H9 (cell line): ENCODE measurements at places on chromosomes 12 and 14. TPM values are rescaled to one million over a fixed set of nuclear protein-coding genes. Genes with fewer than 3 reads are reported as not detected.

- DNase-seq = no peak
These were observed 126.1 kb downstream of the PELI2 start for GRCh38 chr14:56244138-56244789.

GRCh38 chr12:122003651-122004611, 17.8 kb upstream of the BCL7A start:
- no peak for DNase-seq

DNA sequence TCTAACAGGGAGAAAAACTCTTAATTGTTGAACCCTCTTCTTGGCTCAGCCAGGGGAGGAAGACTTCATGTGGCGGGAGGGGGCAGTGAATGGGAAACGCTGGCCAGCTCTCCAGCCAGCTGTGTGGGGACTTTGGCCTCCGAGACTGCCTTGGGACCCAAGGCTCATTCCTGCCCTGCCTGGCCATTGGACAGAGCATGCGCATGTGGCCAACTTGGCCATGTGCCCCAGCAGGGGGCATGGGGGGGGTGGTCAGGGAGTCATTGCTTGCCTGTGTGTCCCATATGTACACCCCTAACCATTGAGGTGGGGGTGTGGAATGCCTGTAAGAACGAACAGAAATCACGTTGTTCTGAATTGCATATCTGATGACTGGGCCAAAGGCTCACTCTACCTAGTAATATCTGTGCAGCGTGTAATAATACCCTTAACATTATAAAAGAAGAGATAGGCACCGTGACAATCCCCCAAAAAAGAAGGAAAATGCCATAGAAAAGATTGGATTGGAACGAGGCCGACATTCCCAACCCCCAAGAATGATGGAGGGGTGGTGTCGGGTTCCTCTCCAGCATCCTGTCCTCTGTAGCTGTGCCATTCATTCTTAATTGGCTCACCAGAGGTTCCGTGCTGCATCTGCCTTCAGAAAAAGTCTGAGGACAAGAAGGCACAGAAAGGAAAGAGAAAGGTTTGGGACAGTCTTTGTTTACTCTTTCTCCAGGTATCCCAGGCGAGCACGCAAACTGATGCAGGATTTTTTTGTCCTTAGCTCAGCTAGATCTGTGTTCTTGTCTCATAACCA, 3.5 kb upstream of the FAR2 start:
- peak; percentile 63 for DNase-seq

AICDA gene
- total RNA-seq = 0.22 TPM in 1 of 2 replicates, not detected in the other

- no peak for DNase-seq
These were observed 942 bp downstream of the ATF7IP start for GRCh38 chr12:14366209-14367039.

COCH gene
- total RNA-seq = 25.8 and 26.0 TPM in 2 replicates

DNA sequence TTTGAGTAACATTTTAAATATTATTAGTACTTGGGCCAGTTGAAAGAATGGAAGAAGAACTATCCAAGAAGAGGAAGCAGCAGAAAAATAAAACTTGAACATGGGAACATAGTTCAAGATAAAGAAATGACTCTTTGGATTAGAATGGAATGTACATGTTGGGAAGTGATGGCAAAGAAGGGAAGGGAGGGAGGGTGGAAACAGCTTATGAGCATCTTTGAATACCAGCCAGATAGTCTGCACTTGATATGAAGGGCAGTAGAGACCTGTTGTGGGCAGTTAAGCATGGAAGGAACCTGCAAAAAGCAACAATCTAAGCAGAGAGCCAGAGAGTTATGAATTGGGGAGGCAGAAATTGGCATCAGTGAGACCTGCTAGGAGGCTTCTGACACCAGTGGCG, 10.0 kb upstream of the IL22 start:
- DNase-seq = no peak

GRCh38 chr14:91509083-91509877, 830 bp downstream of the PPP4R3A start:
- DNase-seq = peak; percentile 37

LRRIQ1 gene
- 0.39 and 0.86 TPM in 2 replicates for total RNA-seq

GRCh38 chr12:110732572-110732971, 10.1 kb downstream of the PPP1CC start:
- no peak for DNase-seq

GRCh38 chr14:22837114-22837749, 847 bp downstream of the MMP14 start:
- DNase-seq = no peak

DNA sequence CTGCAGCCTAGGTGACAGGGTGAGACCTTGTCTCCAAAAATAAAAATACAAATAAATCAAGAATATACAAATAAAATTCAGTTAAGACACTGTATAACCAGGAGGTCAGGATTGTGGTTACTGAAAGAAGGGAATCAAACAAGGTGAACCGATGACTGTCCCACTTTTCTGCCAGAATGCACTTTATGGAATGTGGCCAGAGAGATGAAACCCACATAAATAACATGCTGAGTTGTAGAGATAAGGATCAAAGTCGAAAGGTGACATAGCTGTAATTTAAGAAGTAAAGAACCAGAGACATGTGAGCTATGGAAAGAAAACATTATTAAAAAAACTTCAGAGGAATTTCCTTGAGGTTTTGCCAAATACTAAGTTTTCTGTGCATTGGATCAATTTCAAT, 1098.2 kb upstream of the USP15 start:
- DNase-seq = no peak

- DNase-seq = no peak
These were observed 7.0 kb downstream of the PPP1R12A start for GRCh38 chr12:79927772-79928474.

GRCh38 chr12:99454539-99455172, 192.9 kb upstream of the GARIN6 start:
- no peak for DNase-seq

GRCh38 chr12:29241821-29242591, 92.9 kb downstream of the FAR2 start:
- no peak for DNase-seq

GRCh38 chr14:43483415-43483814, 1023.7 kb downstream of the FSCB start:
- DNase-seq = no peak

PARPBP gene
- total RNA-seq = 29.0 and 32.1 TPM in 2 replicates

MYBPC1 gene
- not detected in 2 replicates for total RNA-seq

DNA sequence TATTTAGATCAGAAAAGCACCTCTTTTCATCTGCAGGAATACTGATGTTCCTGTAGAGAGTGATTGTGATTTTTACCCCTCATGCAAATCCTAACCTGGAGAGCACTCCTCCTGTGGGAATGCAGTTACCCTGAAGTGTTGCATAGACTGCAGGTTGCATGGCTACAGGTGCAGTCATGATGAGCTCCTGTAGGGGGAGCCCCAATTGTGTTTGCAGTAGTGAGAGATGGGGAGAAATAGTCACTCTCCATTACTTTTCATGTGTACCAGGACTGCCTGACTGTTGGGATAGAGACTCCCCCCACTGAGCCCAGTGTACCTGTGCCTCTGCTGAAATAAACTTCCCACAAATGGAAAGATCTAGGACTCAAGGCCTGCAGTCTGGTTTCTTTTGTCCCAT, 1086.5 kb downstream of the SLC6A15 start:
- peak; percentile 84 for DNase-seq

- DNase-seq = peak; percentile 54
These were observed 1.3 kb downstream of the CLEC9A start for GRCh38 chr12:10031771-10032175.

KCNA5 gene
- total RNA-seq = 0.09 and 0.22 TPM in 2 replicates

- no peak for DNase-seq
These were observed 31.3 kb upstream of the KCNA5 start for GRCh38 chr12:5012337-5012736.

CMA1 gene
- not detected in 2 replicates for total RNA-seq

CNTN1 gene
- total RNA-seq = 5.4 and 6.5 TPM in 2 replicates

RBM19 gene
- total RNA-seq = 32.2 and 33.1 TPM in 2 replicates

DNA sequence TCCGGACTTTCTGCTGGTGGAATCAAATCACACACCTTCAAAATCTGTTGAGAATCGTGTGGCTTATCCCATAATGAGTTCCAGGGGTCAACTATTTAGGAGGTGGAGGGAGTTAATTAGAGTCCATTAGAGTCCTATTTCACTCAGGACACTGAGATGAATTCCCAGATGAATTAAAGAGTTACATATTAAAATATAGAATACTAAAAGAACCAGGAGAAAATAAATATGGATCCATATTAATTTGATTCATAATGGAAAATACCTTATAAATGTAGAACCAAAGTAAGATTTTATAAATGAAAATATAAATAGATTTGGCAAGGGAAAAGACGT, 44.6 kb upstream of the C14orf132 start:
- no peak for DNase-seq

TMEM132D gene
- total RNA-seq = 6.1 TPM in 2 replicates

TMCC3 gene
- total RNA-seq = 0.72 and 0.87 TPM in 2 replicates

GRCh38 chr14:99233222-99234035, 38.6 kb downstream of the BCL11B start:
- DNase-seq = no peak

C12orf54 gene
- not detected in 2 replicates for total RNA-seq

GRCh38 chr14:99792210-99792535, 1.0 kb upstream of the EML1 start:
- DNase-seq = no peak

DNA sequence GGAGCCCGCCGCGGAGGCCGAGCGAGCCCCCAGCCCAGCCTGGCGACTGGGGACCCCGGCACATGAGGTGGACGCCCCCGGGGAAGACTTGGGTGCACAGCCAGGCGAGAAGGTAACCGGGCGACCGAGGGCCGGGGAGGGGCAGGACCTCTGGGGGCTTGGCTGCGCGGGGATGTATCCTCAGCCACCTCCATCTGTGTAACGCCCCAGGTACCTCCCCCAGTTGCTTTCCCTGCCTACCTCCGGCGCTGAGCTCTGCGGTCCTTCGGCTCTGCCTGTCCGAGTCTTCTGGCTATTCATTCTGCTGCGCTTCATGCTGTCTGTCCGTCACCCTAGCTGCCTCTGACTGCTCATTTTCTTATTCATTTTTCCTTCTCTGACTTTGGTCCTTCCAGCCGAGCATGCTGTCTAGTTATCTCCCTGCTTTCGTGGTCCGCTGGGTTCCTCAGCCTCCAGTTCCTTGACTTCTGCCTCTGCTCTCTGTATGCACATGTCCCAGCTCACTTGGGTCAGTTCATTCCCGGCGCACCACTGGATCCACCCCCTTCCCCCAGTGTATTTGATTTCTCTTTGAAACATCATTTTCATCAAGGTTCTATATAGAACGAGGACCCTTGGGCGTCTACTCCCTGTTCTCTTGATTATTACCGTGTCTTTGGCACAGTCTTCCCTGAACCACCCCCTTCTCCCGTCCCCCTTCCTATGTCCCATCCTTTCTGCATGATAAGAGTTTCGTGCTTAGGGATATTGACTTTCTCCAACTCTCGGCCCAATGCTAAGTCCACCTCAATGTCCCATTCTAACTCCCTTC, 612 bp downstream of the PHC1 start:
- DNase-seq = peak; percentile 83

DNA sequence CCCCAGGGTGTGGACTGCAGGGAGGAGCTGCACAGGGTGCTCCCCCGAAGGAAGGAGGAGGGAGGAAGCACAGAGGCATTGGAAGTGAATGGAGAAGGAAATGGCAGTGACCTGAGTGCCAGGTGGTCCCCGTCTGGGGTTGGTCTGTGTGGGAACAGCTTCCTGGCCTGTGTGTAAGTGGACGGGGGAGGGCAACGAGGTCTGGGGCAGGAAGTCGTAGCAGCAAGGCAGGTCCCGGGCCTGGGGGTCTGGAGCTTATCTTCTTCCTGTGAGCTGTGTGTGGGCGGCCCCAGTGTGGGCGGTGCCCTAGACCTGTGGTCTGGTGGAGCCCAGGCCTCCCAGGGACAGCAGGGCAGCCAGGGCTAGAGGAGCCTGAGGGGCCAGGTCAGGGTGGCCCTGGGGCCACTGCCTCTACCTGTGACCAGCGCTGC, 382.1 kb downstream of the TMEM121 start:
- DNase-seq = no peak

DNA sequence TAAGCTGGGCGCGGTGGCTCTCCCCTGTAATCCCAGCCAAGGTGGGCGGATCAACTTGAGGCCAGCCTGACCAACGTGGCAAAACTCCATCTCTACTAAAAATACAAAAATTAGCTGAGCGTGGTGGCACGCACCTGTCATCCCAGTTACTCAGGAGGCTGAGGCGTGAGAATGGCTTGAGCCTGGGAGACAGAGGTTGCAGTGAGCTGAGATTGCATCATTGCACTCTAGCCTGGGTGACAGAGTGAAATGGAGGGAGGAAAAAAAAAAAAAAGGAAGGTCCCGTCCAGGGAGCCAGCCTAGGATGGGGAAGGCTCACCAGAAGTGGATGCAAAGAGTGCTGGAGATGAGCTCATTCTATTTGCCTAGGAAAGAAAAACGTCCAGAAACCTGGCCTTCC, 1.9 kb upstream of the CD27 start:
- no peak for DNase-seq

DNA sequence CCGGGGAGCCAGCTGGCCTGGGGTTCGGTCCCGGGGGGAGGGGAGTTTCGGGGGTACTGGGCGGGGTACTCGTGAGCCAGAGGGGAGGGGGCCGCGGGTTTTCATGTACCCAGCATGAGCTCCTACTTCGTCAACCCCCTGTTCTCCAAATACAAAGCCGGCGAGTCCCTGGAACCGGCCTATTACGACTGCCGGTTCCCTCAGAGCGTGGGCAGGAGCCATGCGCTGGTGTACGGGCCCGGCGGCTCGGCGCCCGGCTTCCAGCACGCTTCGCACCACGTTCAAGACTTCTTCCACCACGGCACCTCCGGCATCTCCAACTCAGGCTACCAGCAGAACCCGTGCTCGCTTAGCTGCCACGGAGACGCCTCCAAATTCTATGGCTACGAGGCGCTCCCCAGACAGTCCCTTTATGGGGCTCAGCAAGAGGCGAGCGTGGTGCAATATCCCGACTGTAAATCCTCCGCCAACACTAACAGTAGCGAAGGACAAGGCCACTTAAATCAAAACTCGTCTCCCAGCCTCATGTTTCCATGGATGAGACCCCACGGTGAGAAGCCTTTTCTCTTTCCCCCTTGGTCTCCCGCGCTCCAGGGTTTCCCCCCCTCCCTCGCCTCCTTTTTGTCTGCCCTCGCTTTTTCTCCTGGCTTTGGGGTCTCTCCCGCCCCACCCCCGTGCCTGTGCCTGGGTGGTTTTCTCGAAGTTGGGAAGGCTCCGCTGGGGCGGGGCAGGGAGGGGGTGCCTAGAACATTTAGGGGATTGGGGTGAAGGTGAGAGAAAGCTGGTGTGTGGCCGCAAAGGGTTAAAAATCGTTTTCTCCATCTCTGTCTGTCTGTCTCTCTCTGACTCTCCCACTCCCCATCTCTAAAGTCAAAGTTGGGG, 627 bp downstream of the HOXC8 start:
- no peak for DNase-seq

GRCh38 chr14:95402176-95402575, 82.5 kb upstream of the CLMN start:
- DNase-seq = no peak

- no peak for DNase-seq
These were observed 19.1 kb downstream of the FBXW8 start for GRCh38 chr12:116929885-116930284.

OR4Q3 gene
- total RNA-seq = not detected in 2 replicates

GRCh38 chr12:113961921-113962710, 4.0 kb downstream of the RBM19 start:
- no peak for DNase-seq

KRT2 gene
- not detected in 2 replicates for total RNA-seq

DNA sequence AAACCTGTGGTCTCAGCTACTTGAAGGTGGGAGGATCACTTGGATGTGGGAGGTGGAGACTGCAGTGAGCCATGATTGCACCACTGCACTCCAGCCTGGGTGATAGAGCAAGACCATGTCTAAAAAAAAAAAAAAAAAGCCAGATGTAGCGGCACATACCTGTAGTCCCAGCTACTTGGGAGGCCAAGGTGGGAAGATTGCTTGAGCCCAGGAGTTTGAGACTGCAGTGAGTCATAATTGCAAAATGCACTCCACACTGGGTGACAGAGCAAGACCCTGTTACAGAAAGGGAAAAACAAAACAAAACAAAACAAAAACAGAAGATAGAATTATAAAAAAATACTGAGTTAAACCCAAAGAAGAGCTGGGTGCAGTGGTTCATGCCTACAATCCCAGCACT, 29.1 kb upstream of the APOF start:
- no peak for DNase-seq
